ENCODE measurements at places on chromosomes 3 and 15. TPM values are rescaled to one million over a fixed set of nuclear protein-coding genes. Genes with fewer than 3 reads are reported as not detected.

- no peak for DNase-seq
These were observed 5.6 kb downstream of the SERPINI1 start for GRCh38 chr3:167740961-167741587.

Gene ROPN1B
- total RNA-seq = not detected

GRCh38 chr3:53545310-53545995 is 51.0 kb downstream of the CACNA1D start:
- DNase-seq = no peak

- DNase-seq = no peak
These were observed 619.8 kb downstream of the TBL1XR1 start for GRCh38 chr3:176577447-176577846.

Gene VWA5B2
- total RNA-seq = 2.6 TPM

GRCh38 chr3:113606539-113607218 is 74.3 kb downstream of the SIDT1 start:
- no peak for DNase-seq

DNA sequence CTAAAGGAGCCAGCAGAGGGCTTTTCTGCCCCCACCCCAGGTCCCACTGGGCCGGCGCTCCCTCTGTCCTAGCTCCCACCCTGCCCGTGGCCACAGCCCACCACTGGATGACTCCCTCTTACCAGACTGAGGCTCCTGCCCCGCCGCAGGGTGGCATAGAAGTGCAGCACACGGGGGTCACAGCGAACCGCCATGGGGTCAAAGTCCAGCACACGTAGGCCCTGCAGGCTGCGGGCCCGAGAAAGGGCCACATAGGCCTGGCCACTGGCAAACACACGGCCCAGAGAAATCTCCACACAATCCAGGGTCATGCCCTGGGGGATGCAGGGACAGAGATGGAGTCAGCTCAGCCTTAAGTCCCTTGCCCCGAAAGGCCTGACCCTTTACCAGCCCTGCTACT is 9.0 kb downstream of the PIF1 start:
- DNase-seq = no peak

Gene TMEM207
- total RNA-seq = not detected
